Ammon's horn (tissue), 1 donor: ENCODE measurements at places on chromosomes 12 and 14.
A peak's percentile ranks its signal among the peaks of the same experiment; 100 is the strongest.

- no peak for DNase-seq
Observed at GRCh38 chr12:21434699-21435098, 2.8 kb upstream of the PYROXD1 start.

GRCh38 chr12:119721306-119721705 is 53.4 kb downstream of the PRKAB1 start:
- peak; percentile 72 for DNase-seq

GRCh38 chr12:5577741-5578140 is 145.8 kb downstream of the NTF3 start:
- no peak for DNase-seq

DNA sequence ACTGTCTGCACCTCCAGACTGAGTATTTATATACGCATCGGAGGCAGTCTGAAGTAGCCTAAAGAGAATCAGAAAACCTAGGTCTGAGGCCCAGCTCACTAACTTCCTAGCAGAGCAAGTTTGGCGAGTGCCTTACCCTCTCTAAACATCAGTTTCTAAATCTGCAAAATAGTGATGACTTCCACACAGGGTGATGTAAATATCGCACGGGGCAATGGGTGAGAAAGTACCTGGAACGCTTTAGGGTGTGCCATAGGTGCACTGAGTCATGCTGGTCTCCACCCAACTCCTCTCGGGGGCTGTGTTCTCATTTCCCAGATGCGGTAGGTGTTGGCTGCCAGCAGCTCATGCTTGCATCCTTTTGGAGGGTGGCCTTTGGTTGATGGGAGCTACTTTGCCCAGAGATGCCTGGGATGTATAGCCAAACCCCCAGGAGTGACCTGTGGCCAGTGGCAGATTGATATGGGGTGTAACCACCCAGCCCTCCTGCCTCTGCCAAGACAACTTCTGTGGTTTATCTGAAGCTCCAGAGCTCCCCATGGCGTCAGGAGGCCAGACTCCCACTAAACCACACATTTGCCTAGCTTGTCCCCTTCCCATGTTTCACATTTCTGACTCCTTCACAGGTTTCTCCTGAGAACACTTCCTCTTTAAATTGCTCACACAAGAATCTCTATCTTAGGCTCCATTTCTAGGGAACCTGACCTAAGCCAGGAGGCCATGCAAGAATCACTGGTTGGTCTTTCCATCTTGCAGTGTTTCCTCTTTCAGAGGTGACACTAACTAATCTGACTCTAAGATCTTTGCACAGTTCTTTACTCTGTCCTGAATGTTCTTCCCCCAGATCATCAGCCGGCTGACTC is 62.0 kb upstream of the TUNAR start:
- no peak for DNase-seq

DNA sequence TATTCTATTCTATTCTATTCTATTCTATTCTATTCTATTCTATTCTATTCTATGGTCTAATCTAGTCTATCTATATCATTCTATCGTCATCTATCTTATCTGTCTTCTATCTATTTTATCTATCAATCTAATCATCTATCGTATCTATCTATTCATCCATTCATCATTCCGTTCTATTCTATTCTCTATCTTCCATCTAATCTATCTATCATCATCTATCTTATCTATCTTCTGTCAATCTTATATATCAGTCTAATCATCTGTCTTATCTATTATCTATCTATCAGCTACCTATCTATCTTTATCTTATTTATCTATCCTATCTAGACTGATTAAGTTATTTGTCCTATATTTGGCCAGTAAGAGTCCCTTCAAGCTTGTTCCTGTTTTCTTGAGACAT is 831.5 kb upstream of the TMEM132C start:
- no peak for DNase-seq

GRCh38 chr12:19131025-19131444 is 1.5 kb downstream of the PLEKHA5 start:
- peak; percentile 34 for DNase-seq

DNA sequence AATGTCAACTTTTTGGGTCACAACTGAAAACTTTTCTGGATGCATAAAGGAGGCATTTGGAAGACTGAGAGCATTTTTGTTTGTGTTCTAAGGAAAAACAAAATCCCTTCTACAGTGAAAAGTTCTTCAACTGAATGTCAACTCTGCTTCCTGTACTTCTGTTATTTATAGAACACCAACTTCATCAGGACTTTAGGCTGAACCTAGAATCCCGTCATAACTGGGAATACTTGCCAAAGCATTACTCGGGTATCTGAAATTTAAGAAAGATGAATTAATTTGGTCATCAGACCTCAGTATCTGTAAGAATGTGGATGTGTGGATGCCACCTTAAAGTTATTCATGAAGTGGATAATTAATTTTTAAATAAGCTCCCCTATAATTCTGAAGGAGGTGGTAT is 73.2 kb downstream of the FERMT2 start:
- DNase-seq, result no peak

DNA sequence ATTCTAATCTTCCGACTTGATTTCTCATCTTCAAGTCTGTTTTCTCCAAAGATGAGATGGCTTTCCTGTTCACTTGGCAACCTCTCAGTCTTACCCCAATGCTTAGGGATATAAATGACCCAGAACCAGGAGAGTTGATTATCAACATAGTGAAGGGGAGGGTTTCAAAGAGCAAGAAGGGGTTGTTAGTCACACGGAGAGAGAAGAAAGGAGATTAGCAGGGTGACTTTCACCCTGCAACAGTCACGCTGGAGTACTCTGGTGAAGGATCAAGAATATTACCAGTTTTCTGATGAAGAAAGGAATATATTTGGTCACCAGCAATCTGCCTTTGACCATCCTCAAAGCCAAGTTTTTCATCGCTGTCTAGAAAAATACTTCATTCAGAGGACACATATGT is at the start of gene TMEM52B:
Gene TMEM52B (plus strand): TSS at position 212 of the 400 bp plus-strand sequence. CDS start 543 bp downstream, outside the sequence.
- DNase-seq, result no peak

GRCh38 chr12:66679461-66680084 is 697 bp upstream of the GRIP1 start:
- DNase-seq, result no peak

DNA sequence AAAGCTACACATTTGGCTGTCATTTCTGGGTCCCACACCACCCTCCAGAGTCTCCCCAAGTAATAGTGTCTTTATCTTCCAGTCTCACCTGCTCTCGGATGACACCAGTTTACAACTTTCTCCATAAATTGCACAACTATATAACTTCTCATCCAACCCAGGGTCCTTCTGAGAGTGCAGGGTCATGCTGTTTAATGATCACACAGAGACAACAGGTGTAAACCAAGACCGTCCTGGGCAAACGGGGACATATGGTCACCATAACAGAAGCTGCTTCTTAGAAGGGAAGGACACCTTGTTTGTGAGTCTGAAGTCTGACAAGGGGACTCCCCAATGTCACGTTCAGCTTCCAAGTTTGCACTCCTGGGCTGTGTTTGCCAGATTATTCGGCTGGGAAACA is 74.3 kb downstream of the MAP1LC3B2 start:
- DNase-seq, result no peak

DNA sequence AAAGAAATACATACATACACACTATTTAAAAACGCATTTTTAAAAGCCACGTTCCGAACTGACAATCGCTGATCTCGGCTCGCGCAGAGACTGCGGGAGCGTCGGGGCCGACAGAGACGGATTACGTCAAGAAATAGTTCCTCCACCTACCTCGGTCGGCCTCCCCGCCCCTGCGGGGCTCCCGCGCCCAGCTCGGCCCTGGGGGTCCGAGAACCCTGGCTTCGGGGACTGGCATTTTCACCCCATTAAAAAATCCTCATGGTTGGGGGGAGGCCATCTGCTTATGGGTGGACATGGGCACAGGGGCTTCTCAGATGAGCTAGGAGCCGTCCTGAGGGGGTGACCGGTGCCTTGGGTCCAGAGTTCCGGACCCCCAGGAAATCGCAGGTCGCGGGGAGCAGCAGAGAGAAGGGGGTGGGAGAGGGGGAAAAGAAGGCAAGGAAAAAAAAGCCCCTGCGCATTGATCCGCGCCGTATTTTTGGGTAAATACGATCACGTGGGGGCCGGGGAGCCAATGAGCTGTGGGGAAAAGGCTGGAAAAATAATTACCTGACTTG is 324 bp upstream of the HOXC9 start:
- no peak for DNase-seq

DNA sequence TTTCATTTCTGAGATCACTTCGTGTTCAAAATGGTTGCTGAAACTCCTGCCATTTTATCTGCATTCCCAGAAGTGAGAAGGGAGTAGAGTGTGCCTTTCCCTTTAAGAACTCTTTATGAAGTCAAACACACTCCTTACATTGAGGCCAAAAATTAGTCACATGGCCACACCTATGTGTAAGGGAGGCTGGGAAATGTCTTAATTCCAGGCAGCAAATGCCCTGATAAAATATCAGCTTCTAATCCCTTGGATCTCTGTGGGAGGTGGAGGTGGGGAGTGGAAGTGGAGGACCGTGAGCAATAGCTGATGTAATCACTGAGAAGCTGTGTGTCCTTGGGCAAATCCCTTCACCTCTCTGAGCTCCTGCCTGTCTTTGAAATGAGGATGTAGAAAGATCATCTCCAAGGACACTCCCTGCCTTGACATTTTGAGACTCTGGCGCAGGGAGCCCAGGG is 22.7 kb upstream of the ANKRD9 start:
- no peak for DNase-seq

DNA sequence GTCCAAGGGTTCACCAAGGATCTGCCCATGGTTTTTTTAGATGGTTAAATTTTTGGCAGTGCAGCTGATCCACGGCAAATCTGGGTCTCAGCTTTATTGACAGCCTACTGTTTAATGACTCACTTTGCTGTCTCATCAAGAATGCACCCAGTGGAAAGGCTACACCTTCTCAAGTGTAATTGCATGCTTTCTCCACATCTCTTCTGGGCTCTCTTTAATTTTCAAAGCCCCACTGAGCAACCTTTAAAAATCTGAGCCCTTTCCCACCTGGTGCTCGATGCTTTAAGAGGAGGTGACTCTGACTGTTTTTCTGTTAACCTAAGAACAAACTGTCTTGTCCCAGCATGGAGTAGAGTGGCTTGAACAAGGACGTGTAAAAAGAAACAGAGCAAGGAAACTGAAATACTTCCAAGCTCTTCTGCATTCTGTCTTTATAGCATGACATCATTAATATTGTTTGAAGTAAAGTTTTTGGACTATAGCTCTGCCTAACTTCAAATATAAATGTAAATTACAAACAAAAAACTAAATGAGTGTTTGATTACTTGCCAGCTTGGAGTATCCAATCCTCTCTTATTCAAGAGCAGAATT is 214.2 kb upstream of the KRR1 start:
- no peak for DNase-seq

DNA sequence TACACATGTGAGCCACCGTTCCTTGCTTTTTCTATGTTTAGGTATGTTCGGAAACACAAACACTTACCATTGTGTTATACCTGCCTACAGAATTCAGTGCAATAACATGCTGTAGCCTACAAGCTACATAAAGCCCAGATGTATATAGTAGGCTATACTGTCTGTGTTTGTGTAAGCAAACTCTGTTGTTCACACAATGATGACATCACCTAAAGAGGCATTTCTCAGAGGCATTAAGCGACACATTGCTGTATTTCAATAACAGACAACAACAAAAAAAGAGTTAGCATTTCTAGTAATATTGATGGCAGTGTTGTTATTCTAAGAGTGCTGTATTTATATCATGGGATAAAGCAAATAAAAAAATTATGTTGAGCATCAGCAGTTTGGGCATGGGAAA is 70.2 kb downstream of the MED13L start:
- DNase-seq, result no peak

DNA sequence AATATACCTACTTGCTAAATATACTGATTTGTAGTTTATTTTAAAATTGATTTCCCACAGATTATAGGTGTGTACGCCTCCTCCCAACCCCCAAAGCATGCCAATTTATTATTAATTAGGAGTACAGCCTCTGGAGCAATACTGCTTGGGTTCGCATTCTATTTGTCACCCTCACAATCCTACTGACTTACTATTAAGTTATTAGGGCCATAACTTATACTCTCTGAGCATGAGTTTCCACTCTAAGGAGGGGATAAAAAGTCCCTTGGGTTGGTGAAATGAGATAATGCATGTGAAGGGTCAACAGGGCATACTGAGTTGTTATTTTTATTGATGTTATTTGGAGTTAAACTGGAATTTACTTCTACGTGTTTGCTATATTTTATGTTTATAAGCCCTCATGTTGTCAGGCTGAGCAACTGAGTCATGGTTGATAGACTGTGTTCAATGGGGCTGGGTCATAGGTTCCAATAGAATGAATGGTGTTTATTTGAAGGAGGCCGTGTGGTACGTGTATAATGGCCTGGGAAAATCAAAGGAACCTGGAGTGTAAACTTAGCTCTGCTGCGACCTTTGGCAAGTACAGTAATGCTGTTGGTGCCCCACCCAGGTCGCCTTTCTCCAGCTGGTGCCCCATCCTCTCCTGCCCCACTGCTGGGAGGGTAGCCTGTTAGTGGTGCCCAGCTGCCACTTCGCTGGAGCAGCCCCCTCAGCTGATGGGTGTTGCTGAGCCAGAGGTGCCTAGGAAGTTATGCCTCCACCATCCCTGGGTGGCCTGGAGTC is 99.3 kb upstream of the PTPRB start:
- DNase-seq, result no peak

DNA sequence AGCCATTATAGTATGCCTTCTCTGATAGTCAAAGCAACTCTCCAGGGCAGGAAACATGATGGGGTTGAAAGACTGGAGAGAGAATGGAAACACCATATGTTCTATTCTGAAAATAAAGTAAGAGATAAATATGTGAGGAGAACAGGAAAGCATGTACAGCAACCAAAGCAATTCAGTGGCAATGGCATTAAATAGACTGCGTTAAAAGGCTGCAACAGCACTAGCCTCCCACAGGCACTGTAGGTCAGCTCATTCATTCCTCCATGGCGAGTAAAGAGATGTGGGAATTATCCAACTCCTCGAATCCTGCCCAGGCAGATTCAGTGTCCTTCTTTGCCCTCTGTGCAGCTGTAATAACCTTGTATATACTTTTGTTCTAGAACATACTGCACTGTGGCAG is 43.8 kb downstream of the ANO6 start:
- peak; percentile 16 for DNase-seq

DNA sequence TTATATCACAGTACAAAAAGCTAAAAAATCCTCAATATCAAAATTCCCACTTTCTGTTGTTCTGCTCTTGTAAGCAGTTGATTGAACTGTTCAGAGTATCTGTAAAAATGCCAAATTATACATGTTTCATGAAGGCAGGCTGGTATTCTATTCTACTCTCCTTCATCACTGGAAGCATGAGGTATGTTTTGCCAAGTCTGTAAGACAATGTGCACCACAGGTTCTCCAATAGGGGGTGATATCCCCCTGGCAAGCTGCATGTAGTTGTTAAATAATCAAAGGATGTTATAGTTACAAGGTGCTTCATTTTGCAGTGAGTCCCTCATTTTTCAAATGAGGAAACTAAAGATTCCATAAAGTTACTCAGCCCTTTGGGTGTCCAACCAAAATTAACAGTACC is 15.1 kb upstream of the NEK9 start:
- DNase-seq, result peak; percentile 56

GRCh38 chr12:61857968-61858367 is 402.2 kb upstream of the USP15 start:
- DNase-seq, result no peak

- DNase-seq, result no peak
Observed at GRCh38 chr12:106522708-106523107, 60.1 kb upstream of the RFX4 start.
